Lung microvascular endothelial cell (primary cell): ENCODE measurements at places on chromosomes 11 and 22. TPM values are rescaled to one million over a fixed set of nuclear protein-coding genes. Genes with fewer than 3 reads are reported as not detected.

OR5J2 gene
- not detected in 2 replicates for total RNA-seq

OR52E8 gene
- total RNA-seq: not detected in 2 replicates

TSSK2 gene
- not detected in 2 replicates for total RNA-seq

FBLN1 gene
- total RNA-seq: 0.22 and 0.40 TPM in 2 replicates

PNPLA3 gene
- total RNA-seq: 0.60 and 1.1 TPM in 2 replicates

CCDC88B gene
- total RNA-seq: 0.79 and 1.7 TPM in 2 replicates

OR6A2 gene
- total RNA-seq: under 0.01 TPM in 2 replicates

SNAP29 gene
- 5.2 and 6.9 TPM in 2 replicates for total RNA-seq

ACRV1 gene
- total RNA-seq: under 0.01 TPM in 1 of 2 replicates, not detected in the other

PDE3B gene
- total RNA-seq: 0.22 and 0.40 TPM in 2 replicates

DBX1 gene
- total RNA-seq: not detected in 2 replicates

- no peak for DNase-seq
These were observed 27.7 kb downstream of the MUC2 start for GRCh38 chr11:1102221-1102971.

- peak; percentile 34 for DNase-seq
These were observed 16.7 kb downstream of the STARD10 start for GRCh38 chr11:72776844-72777754.

DNA sequence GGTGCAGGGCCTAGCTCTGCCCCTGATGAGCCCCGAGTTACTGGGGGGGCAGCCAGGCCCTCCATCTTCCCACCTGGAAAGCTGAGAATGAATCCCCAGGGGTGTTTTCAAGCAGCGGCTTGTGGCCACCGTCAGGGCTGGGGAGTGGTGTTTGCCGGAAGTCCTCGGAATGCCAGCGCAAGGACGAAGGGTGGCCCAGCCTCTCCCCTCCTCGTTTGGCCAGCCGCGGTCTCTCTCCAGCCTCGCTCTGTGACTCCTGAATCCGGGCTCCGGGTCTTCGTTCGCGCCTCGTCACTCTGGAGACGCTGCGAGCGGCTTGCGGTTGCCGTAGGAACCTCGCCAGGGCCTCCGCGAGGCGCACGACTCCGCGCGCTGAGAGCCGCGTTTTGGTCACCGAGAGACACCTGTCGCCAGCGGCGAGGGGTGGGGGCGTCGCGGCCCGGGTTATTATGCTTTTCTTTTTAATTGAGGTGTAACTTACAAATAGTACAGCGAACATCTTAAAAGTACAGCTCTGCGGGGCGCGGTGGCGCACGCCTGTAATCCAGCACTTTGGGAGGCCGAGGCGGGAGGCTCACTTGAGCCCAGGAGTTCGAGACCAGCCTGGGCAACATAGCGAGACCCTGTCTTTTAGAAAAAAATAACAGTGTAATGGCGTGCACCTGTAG lies 6.3 kb upstream of the KDELR3 start:
- peak; percentile 83 for DNase-seq

DNA sequence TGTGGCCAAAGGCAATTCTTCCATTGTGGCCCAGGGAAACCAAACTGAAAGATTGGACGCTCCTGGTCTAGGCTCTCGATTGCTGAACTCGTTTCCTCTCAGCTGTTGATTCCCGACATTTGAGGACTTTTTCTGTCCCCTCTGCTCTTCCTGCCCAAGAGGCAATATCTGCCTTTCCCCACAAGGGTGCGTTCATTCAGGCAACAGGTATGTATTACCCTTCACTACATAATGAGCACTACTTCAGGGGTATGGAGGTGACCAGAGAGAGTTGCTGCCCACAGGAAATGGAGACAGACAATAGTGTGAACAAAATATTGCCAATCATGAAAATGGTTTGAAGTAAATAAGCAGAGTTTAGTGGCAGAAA lies 8.2 kb downstream of the PTH start:
- peak; percentile 45 for DNase-seq

- no peak for DNase-seq
These were observed 346 bp downstream of the PPFIBP2 start for GRCh38 chr11:7514099-7514591.

DNA sequence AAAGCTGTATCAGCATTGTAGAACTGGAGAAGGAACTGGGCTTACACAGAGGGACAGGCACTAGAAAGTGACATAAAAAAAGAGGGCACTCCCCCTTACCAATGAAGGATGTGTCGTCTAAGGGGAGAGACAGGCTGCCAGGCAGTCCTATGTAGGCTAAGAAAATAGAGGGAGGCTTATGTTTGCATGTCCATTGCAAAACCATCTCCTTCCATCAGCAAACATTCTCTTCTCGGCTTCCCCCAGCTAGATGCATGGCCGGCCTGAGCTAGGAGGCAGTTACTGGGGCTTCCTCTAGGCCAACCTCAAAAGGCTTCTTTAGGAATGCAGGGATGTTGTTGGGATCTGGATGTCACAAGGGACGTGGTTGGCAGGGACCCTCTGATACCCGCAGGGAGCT lies 139.1 kb downstream of the PKNOX2 start:
- no peak for DNase-seq

GRCh38 chr11:93238956-93239355 lies 41.2 kb upstream of the SLC36A4 start:
- DNase-seq: no peak

DNA sequence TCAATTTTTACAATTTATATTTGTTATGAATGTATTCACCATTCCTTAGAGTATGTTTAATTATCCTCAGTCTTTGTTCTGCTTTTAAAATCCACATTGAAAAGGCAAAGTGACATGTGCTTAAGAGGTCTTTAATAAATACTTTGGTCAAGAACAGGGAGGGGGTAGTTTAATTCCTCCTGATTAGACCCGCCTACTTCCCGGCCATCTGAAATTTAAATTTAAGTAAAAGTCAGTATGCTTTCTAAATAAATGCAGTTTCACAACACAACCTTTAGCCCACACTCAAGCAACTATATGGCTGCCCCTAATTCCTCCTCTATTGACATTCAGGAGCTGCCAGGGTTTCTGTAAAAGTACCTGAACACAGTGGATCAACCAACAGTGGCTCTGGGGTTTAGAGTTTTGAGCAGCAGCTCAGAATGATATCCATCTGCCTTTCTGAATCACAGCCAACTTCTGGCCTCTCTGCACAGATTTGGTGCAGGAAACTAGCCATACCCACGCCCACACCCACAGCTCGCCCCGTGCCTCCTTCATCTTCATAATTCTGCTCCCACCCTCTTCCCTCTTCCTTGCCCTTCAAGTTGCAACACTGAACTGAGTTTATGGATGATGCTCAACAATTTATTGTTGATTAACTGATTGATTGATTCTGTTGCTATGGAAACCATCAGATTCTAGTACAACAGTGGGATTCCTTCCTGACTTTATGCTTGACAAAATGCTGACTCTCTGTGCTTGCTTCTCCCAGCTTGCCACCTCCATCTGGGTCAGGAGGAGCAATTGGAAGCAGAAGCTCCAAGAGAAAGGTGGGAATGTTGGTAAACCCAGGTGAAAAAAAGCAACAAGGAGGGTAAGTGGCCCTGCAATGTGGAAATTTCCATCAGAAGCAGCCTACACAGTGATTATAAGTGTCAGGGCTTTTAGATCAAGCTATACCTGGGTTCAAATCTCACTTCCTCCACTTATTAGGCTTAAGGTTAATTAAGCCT lies 70.8 kb downstream of the PANX1 start:
- no peak for DNase-seq

DNA sequence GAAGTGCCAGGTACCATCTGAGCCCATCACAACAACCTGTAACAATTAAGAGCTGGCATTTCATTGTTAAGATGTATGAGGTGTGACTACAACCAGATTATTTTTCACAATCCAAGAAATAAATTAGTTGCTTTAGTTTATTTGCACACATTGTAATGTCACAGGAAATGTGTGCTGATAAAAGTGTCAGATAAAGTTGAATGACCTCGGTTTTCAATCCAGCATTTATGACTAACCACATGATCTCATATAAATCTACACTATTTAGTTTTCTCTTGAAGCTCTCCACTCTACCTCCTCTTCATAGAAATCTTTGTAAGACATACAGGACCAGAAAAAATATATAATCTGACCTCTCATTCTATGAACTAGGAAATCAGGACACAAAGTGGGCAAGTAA lies 166.2 kb downstream of the PGR start:
- DNase-seq: peak; percentile 66

DNA sequence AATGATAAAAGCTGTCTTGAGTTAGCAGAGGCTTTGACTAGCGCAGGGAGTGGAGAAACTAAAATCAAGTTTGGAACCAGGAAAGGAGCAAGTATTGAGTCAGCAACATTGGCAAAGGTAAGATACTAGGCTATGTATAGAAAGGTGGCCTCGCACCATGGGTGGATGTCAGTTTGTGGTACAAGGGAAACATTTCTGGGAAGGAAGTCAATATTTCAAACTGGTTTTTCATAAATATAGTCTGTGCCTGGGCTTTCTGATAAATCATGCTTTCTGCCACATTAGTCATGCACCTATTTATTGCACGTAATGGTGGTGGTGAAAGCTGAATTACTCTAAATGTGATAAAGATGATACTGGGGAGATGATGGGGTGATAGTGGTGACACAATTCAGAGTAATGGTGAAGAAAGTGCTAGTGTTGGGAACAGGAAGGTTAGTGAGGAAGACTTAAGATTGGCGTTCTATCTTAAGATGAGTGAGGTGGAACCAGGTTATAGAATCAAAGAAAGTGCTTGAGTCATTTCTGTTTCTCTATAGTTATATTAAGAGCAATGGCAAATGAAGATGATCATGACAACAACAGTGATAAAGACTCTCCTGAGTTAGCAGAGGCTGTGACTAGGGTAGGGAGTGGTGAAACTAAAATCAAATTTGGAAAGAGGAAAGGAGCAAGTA lies 729.0 kb downstream of the FAM181B start:
- no peak for DNase-seq

DNA sequence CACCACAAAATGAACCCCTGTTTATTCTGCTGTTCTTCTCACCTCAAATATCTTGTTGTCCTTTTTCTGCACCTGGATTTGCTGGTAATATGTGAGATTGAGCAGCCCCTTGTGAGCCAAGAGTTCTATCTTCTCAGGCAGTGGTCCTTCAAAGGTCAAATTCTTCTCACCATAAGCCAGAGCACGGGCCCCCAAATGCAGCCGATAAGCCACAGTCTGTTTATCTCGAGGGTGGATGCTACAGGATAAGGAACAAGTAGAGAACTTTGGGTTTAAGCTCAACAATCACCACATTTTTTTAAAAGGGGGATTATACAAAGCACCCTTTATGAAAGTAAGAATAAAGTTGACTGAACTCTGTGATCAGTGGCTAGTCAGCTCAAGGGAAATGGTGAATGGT lies 15.8 kb downstream of the TBRG1 start:
- DNase-seq: no peak

GRCh38 chr11:115155320-115155719 lies 348.9 kb downstream of the CADM1 start:
- DNase-seq: no peak

- DNase-seq: no peak
These were observed 12.0 kb downstream of the TBC1D22A start for GRCh38 chr22:46774253-46774979.

DNA sequence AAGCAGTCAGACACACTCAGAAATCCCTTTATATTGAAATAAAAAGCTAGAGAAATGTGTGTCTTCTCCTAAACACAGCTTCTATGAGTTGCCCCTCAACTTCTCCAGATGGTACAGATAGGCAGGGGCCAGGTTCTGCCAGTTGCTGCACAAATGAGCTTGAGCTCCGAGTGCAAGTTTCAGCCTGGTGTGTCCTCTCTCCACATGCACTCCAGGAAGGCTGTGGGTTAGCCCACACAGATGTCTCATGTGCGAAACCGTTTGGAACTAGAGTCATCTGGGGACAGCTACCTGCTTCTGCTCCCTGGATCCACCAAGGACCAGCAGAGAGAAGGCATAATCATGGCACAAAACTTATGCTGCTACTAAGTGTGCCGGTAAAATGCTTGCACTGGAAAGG lies 812.6 kb downstream of the OPCML start:
- DNase-seq: no peak

DNA sequence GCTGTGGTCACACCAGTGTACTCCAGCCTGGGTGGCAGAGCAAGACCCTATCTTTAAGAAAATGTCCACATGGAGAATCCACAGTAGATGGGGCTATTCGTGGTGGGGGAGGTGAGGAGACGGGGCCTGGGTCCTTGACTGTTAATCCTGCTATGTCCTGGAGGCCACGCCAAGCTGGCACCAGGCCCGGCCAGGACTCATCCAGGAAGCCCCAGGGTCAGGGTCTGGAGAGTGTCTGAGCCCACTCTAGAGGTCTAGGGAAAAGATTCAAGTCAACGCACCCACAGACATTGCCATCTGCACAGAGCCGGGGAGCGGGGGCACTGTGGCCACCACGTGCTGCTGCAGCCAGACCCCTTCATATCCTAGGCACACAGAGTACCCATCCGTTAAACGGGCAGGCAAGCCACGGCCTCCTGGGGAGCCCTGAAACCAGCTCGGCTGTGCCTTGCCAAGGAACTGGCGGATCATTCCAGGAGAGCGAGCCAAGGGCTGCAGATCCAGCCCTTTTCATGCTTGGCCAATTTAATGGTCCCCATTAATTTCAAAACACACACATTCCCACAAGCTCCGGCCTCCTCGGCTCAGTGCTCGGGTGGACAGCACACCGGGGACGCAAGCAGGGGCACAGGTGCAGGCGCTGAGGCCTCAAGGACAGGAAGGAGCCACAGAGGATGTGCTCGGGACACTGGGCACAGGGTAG lies 24.7 kb downstream of the MACROD1 start:
- DNase-seq: no peak

DNA sequence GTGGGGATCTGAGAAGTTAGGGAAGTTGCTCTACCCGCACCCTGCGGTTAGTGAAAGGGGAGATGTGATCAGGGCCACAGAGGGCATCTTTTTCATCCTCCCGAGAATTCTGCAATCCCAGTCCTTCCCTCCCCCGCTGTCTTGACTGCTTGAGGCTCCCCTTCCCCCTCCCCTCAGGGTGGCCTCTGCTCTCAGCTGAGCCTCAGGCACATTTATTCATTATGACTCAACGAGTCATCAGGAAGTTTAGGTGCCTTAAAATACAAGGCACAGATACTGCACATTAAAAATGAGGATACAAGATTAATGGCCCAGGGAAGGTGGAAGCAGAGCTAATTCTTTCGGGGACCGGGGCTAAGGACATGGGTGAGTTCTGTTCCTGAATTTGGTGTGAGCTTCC lies 104.0 kb downstream of the CACNA1I start:
- no peak for DNase-seq
